ENCODE measurements at places on chromosomes 1 and 21. TPM values are rescaled to one million over a fixed set of nuclear protein-coding genes. Genes with fewer than 3 reads are reported as not detected.

The PTPRC gene
- not detected for total RNA-seq

The LORICRIN gene
- total RNA-seq = not detected

The ADAM30 gene
- not detected for total RNA-seq

The LEPR gene
- 2.8 TPM for total RNA-seq

The LGR6 gene
- 0.45 TPM for total RNA-seq

The TBX15 gene
- 0.02 TPM for total RNA-seq

The KRTAP26-1 gene
- total RNA-seq = not detected

The PNRC2 gene
- total RNA-seq = 37.8 TPM

The TPTE gene
- total RNA-seq = not detected

The THEM5 gene
- not detected for total RNA-seq

The ALX3 gene
- not detected for total RNA-seq

The GJA9 gene
- total RNA-seq = not detected

Data from A549 treated with CORT108297 at 1 μM for 4 hours (cell line).